ENCODE measurements at places on chromosomes 7 and 10.

DNA sequence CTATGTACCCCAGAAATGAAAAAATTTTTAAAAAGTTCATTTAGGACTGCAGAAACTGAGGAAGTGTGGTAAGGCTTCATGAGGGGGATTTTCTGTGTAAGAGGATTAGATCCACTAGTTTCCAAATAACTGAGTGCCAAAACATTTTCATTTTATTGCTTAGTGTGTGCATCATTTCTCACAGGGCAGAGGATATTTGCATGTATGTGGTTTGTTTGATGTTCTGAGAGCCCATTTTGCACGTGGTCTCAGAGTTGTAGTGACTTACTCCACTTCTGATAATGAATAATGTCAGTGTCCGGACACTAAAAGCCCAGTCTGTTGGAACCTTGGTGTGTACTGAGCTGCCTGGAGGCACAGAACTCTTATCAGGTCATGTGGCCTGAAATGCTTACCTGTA is 299.9 kb downstream of the AUTS2 start:
- no peak for DNase-seq

- no peak for DNase-seq
These were observed 60.3 kb upstream of the SLC39A12 start for GRCh38 chr10:17891435-17891834.

DNA sequence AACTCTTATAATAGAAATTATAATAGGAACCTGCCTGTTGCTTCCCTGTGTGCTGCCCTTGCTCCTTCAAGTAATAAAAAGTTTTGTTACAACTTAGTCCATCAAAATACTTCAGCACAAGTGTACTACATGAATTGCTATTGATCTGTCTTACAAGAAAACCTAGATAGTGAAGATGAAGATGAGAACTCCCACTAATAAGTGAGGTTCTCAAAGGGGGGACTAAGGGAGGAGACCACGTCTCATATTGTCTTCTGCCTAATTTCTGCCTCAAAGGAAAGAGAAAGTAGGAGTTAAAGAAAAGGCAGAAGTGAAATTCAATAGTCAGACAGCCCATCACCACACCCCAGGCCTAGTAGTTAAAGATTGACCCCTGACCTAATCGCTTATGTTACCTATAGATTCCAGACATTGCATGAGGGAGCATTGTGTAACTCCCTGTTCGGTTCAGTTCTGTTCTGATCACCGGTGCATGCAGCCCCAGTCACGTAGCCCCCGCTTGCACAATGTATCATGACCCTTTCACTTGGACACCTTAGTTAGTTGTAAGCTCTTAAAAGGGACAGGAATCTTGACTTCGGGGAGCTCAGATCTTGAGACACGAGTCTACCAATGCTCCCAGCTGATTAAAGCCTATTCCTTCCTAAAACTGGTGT is 18.2 kb upstream of the CHST3 start:
- DNase-seq = no peak

GRCh38 chr7:105849122-105849855 is 27.1 kb downstream of the ATXN7L1 start:
- no peak for DNase-seq

- DNase-seq = no peak
These were observed 67.6 kb downstream of the CAV1 start for GRCh38 chr7:116592445-116592844.

- DNase-seq = no peak
These were observed 7.0 kb upstream of the PVRIG start for GRCh38 chr7:100212631-100213286.

GRCh38 chr10:54900584-54900983 is 99.6 kb upstream of the PCDH15 start:
- DNase-seq = no peak

DNA sequence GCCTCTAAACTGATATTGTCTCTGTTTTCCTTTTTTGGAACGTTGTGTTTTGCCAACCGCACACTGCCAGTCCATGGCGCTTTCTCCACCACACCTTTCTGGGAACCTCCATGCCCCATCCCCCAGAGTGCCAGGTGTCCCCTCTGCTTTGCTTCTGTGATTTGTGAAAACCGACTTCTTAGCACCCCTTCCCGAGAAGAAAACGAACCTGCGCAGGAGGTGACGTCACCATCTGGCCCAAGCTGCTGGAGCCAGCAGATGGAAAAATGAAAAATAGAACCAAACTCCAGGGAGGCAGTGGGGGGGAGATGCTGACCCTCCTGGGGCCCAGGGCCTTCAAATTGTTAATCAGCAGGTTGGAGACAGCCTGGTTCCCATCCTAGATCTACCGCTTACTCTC is 103.8 kb downstream of the HTR5A start:
- no peak for DNase-seq

- no peak for DNase-seq
These were observed 19.8 kb upstream of the PLCE1 start for GRCh38 chr10:93973748-93974445.

DNA sequence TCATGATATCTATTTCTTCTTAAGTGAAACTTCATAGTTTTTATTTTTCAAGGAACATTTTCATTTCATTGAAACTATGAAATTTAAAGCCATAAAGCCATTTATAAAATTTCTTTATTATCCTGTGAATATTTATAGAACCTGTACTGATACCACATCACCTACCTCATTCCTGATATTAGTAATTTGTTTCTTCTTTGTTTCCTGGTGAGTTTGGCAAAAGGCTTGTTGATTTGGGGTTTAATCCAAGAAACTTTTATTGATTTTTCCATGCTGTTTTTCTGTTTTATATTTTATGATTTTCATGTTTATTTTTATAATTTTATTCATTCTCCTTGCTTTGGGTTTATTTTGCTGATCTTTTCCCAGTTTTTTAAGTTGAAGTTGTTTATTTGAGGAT is 669.4 kb downstream of the NXPH1 start:
- DNase-seq = no peak

- DNase-seq = no peak
These were observed 9.3 kb downstream of the ATG9B start for GRCh38 chr7:151014950-151015349.

DNA sequence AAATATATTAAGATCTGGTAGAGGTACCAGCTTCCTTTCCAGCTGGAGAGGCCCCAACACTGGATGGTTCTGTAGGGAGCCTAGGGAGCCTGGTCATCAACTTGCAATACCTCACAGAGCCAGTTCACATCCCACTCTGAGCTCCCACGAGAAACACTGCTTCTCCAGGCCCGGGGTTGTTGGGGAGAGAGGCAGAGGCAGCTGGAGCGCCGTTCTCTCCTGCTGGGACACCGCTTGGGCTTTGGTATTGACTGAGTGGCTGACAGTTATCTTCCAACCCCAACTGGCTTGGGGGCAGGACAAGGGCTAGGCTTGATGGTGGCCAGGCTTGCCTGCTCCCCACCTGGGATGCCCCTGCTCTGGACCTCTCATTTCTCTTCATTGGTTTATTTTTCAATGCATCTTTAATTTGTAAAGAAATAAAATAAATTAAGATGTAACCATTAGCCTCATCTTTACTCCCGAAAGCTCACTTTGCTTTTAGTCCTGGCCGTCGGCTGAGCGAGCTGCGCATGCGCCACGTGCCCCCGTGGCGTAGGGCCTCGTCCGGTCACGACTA is 10.0 kb upstream of the CHCHD1 start:
- DNase-seq = peak; percentile 75

DNA sequence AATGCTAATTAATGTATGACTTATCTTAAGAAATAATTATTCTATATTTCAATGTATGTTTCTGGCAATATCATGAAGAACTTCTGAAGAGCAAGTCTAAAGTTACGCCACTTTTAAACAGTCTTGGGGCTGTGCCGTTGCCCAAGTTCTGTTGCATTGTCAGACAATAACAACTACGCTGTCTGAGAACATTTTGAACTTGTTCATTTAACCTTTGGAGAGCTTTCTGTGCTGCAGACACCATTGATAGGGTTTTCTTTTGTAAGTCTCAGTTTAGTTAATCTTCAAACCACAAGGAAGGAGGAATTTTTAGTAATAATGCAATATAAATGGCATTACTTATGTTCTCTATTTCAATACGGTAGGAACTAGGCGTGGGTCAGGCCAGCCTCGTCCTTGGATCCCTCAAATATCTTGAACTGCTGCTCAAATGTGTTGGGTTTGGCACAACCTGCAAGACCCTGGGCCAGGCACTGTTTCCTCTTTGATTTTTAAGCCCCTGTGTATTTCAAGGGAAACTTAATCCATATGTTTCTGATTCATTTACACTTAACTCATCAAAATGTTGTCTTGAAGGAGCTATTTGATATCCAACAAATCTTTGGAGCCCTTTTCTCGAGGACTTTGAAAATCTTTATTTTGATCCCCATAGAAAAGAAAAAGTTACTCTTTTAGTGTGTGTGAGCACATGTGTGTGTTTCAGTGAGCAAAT is 215.5 kb downstream of the INHBA start:
- no peak for DNase-seq

GRCh38 chr7:114821030-114821900 is 100.6 kb upstream of the MDFIC start:
- DNase-seq = no peak

DNA sequence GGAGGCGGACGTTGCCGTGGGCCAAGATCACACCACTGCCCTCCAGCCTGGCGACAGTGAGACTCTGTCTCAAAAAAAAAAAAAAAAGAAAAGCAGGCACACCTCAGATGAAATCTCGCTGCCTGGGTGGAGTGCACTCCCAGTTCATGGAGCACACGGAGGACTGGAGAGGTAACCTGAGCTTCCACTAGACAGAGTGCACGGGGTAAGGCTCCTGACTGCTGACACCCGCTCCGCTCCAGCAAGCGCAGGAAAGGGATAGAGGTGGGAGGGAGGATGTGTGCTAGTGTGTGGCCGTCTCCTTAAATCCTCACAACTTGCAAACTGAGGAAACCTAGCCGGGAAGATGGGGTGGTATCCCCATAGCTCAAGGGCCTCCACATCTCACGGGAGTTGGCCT is 50.8 kb downstream of the FAM53B start:
- DNase-seq = peak; percentile 39

- no peak for DNase-seq
These were observed 141.0 kb downstream of the AOAH start for GRCh38 chr7:36583318-36583717.

GRCh38 chr7:44110719-44111635 is 6.8 kb downstream of the AEBP1 start:
- DNase-seq = no peak

DNA sequence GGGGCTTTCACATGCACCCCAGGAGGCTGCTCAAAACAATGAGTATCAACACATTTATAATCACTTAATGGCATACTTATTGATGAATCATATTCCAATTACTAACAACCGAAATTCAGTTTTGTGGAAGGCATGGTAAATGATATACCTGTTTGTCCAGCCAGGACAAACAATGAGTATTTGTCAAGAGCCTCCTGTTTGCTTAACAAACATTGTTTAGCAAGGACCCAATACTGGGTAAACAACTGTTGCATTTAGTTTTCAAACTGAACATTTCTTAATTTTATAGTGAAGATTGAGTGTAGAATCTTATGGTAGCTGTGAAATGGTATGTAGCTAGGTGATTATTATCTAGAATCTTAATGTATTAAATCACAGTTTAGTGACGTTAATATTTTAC is 473.7 kb downstream of the ATRNL1 start:
- no peak for DNase-seq

GRCh38 chr10:47276576-47277351 is 23.2 kb upstream of the GDF10 start:
- DNase-seq = no peak

DNA sequence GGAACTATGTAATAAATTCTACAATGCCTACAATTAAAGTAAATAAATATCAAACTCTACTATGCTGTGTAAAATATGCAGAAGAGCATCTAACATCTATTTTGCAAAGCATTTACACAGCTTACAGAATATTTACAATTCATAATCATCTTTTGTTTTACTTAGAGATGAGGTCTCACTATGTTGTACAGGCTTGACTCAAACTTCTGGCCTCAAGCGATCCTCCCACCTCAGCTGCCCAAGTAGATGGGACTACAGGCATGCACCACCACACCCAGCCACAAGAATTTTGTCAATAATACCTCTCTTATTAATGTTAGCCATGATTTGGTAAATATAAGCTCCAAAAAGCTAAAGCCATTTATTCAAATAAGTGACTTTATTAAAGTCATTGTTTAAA is 21.9 kb upstream of the CAV2 start:
- DNase-seq = no peak

- no peak for DNase-seq
These were observed 54.3 kb downstream of the BMS1 start for GRCh38 chr10:42836771-42837468.

DNA sequence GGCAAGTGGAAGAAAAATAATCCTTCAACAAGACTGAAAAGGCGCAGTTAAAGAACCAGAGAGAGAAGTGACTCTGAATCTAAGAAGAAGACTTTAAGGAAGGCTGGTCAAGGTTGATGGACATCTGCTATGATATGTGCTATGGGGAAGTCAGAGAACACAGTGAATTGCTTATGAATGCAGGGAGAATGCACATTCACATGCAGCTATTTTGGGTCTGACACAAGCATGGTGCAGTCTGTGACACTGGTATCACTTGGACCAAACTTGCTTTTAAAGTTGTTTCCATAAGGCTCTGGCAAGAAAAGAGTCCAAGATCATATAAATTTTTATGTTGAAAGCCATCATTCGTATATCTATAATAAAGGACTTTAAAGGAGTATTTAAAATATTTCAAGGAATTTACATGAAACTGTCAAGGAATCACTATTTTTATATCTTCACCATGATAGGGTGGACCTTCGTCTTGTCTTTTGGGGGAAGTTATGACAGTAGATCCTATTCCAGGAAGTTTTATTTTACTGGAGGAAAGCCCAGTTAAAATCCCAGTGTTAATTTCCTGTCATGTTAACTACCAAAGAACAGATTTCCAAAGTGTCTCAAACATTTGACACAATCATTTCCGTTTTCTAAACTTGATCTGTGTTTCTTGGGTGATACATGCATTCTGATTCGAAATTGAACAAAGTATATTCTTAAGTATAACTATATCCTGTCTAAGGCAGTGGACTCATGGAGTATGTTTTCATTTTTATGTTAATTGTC is 239.6 kb downstream of the SDK1 start:
- no peak for DNase-seq

- DNase-seq = no peak
These were observed 123.6 kb downstream of the BTAF1 start for GRCh38 chr10:92047215-92047614.

DNA sequence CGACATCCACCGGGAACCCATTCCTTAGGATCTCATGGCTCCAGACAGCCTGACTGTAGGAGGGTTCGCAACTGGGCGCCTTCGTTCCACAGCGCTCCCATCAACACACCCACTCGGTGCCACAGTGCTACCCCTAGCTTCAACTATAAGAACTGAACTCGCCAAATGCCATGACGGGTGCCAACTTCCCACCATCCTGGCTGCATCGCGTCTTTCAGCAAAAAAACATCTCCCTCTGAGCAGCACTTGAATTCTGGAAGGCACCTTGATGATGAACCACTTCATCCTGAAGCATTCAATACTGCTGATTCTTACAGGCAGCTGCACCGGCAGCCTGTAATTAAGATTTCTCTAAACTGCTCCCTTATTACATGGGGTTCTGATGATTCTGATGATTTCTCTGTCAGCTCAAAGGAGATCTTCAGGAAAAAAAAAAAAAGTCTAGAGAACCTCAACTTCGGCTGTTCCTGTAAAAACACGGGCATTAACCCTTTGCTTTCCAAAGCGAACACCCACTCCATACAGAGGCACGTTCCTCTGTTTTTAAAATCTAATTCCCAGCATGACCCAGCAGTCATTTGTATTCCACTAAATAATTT is 1.3 kb downstream of the CYTH3 start:
- DNase-seq = peak; percentile 26

- no peak for DNase-seq
These were observed 54.3 kb downstream of the SPOCK2 start for GRCh38 chr10:72034040-72034499.

- DNase-seq = peak; percentile 12
These were observed 704.4 kb upstream of the CELF2 start for GRCh38 chr10:10313149-10313835.

GRCh38 chr10:3468919-3469638 is 296.5 kb upstream of the PITRM1 start:
- DNase-seq = peak; percentile 22
